Activated T-cell treated with anti-CD3 and anti-CD28 coated beads for 1 hour (primary cell): ENCODE measurements at places on chromosomes 6 and 20.

DNA sequence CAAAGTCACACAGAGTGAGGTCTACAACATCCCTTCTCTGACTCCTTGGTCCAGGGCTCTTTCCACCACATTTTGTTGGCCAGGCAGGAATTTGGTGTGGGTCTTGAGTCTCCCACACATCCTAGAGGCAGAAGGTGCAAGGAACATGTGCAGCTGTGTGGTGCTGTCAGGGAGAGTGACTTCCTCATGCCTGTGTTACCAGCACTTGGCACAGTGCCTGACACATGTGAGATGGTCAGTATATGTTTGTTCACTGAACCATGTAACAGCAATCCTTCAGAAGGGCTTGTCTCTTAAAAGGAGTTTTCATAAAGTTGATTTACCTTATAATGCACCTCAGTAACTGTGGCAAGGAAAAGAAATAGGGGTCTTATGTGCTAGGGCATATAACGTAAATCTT, 168.5 kb downstream of the CDC5L start:
- no peak for DNase-seq

- no peak for DNase-seq
Observed at GRCh38 chr6:112205427-112206109, 48.8 kb downstream of the LAMA4 start.

GRCh38 chr6:41700463-41701347, 34.7 kb downstream of the TFEB start:
- no peak for DNase-seq

GRCh38 chr6:1838604-1839213, 229.0 kb downstream of the FOXC1 start:
- no peak for DNase-seq

- no peak for DNase-seq
Observed at GRCh38 chr6:124479991-124480430, 482.2 kb upstream of the RNF217 start.

GRCh38 chr6:160412993-160413392, 64.8 kb downstream of the SLC22A3 start:
- DNase-seq, result no peak

- DNase-seq, result no peak
Observed at GRCh38 chr20:31587545-31588389, 17.3 kb upstream of the ID1 start.

DNA sequence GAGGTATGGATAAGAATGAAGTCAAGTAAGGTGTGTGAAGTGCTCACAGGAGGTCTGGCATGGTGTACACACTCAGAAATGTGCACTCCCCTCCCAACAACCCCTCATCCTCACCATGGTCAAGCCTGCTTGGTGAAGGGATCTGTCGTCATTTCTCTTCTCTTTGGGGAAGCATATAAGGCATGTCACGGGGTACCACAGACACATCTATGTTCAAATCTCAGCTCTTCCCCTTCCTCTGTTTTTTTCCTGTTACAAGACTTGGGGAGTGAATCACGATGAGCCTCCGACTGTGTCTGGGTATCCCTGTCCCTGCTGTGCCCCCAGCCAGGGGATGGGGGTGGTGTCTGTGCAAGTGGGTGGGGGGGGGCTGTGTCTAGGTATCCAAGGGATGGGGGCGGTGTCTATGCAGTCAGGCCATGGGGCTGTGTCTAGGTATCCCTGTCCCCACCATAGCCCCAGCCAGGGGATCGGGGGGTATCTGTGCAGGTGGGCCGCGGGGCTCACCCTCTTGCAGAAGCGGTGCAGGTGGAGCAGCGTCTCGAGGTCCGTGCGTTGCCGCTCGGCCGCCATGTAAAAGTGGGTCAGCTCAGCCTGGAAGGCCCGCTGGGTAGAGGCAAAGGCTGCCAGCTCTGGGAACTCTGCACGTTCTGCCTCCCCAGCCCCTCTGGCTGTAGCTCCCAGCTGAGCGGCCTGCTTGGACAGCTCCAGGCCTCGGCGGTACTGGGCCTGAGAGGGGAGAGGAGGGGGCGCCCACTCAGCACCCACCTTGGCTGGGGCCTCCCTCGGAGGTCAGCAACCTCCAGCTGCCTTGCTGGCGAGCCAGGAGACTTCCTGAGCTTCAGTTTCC, 43.6 kb downstream of the KIAA1755 start:
- DNase-seq, result no peak

DNA sequence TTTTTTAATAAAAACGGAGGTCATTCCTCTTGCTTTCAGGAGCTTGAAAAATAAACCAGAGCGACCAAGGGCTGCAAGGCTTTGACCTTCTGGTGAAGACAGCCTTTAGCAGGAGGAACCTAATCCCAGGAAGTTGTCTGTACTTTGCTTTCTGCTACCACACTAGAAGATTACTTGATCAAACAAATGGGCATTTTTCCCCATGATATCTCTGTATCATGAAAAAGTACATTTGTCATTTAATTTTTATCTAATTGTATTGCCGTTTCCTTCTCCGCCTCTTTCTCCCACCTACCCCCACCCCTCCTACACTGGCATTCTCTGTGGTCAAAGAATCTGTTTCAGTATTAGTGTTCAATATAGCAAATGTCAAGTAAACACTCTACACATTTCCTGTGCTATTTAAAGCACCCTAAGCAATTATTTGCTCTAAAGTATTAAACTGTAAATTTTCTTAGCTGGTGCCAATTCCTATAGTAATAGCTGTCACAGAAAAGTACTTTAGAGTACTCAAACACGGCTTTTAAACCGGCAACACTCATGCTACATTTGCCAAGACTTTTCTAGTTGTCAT, 29.7 kb downstream of the ATXN1 start:
- no peak for DNase-seq

GRCh38 chr6:132122176-132122575, 171.0 kb upstream of the CCN2 start:
- no peak for DNase-seq

DNA sequence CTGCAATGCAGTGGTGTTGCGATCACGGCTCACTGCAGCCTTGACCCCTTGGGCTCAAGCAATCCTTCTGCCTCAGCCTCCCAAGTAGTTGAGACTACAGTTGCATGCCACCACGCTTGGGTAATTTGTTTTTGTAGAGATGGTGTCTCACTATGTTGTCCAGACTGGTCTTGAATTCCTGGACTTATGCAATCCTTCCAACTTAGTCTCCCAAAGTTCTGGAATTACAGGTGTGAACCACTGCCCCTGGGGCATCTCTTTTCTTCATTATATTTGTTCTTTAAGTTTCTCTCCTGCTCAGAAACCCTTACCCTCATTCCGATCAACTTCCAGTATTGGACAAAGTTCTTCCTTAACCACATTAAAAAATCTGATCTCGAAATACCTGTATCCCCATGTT, 44.7 kb upstream of the DEK start:
- DNase-seq, result no peak

DNA sequence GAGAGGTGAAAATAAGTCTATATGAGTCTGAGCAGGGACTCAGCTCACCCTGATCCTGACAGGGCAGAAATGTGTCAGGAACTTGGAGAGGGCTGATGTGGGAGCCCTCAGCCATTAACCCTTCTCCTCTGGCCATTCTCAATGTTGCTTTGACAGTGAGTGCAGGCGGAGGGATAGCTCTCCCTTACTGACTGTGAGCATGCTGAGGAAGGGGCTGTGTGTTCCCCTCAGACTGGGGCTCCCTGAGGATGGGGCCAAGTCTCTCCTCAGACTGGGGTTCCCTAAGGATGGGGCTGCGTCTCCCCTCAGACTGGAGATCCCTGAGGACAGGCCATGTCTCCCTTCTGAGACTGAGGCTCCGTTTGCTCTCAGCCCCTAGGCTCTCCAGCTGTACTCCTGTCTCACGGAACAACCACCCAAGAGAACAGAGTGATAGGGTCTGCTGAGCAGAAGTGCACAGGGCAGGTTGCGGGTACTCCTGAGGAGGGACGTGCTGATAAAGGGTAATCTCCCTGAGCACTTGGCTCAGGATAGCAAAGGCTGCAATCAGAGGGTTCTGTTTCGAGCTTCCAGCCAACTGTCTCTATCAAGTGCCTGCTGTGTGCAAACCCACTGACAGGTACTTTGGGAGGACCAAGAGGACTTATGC, 141.0 kb downstream of the MRPL14 start:
- DNase-seq, result no peak

- DNase-seq, result no peak
Observed at GRCh38 chr6:46491628-46492547, 639 bp upstream of the RCAN2 start.
